ENCODE measurements at places on chromosomes 12 and 14.

DNA sequence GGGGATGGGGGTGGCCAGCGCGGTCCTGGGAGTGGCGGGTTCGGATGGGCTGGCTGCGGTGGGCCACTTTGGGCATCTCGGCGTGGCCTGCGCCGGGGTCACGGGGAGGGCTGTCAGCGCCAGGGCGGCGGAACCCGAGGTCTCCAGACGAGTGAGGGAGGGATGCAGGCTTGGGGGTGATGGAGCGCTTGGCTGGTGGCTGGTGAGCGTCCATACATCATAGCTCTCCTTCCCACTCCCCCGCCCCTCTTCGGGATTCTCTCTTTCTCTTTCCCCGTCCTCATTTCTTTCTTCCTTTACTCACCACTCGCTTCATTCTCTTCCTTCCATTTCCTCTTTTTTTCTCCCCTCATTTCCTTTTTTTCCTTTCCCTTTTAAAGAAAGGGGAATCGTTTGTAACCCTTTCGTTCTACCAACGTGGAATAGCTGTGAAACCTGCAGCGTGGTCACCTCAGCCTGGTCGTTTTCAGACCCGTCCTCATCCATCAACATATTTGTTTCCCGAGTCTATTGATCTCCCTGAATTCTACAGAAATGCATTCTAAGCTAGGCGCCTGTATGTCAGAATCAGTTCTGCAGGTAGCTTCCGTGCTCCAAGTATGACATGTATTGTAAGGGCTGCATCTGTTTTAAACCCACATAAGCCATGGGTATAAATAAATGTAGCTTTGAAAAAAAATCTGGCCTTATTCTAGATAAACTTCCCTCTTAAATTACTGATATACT is 260.3 kb upstream of the E2F7 start:
- DNase-seq, result no peak

GRCh38 chr12:2355198-2355597 is 302.4 kb downstream of the CACNA1C start:
- no peak for DNase-seq

DNA sequence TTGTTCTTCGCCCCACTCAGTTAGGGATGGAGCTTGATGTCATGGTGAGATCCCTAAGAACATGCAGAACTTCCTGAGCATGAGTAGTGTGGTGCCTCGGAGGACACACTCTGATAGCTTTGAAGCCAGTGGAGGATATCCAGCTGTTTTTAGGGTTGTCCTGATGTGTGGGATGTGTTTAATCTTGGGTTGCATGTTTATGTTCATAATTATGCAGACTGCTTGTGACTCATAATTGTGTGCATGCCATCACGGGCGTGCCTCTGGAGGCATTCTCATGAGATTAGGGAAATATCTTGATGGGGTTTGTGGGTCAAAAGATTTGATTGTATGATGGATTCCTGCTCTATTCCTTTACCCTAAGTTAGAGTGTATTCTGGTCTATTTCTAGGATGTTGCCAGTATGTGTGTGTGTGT is 267.4 kb upstream of the PELI2 start:
- no peak for DNase-seq

DNA sequence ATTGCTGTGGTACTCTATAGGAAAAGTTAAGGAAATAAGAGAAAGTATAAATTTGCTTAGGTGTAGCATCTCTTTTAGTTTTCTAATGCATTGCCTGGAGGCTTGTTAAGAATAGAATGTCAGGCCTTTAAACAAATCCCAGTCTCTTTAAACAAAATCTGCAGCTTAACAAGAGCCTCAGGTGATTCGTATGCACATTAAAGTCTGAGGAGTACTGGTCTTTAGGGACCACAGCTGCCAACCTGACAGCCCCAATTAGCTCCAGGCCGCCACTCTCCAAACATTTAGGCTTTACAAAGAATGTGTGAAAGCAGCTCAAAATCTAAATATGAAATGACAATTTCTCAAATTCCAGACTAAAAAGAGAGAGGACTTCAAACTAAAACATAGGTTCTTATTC is 35.7 kb downstream of the PAWR start:
- DNase-seq, result no peak

DNA sequence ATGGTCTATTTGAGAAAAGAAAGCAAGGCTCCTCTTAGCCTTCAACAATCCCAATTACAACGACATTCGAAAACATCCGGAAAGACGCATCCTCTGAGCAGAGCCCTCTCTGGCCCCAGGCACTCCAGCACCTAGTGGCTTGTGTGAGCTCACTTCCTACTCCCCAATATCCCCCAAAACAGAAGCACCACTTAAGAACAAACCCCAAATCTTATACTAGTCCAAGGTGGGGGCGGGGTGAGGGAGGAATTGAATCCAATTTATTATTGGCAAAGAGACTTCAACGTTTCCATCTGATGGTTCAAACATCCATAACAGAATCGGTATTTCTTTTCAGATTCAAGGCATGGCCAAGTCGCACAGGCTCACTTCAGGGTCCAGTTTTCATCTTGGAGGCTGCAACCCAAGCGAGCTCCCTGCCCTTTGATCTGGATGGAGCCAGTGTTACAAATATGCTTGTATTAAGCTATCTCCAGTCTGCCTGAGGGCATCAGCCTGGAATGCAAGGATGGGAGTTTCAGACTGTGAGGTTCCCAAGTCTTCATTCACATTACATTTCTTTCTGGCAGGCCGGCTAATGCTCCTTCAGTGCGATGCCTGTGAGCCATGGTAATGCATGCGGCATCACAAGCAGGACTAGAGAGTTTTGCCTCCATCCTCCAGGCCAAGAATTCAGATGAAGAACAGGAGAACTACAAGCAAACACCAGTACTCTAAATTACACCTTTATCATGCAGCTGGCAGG is 132.5 kb upstream of the FOXN3 start:
- no peak for DNase-seq

DNA sequence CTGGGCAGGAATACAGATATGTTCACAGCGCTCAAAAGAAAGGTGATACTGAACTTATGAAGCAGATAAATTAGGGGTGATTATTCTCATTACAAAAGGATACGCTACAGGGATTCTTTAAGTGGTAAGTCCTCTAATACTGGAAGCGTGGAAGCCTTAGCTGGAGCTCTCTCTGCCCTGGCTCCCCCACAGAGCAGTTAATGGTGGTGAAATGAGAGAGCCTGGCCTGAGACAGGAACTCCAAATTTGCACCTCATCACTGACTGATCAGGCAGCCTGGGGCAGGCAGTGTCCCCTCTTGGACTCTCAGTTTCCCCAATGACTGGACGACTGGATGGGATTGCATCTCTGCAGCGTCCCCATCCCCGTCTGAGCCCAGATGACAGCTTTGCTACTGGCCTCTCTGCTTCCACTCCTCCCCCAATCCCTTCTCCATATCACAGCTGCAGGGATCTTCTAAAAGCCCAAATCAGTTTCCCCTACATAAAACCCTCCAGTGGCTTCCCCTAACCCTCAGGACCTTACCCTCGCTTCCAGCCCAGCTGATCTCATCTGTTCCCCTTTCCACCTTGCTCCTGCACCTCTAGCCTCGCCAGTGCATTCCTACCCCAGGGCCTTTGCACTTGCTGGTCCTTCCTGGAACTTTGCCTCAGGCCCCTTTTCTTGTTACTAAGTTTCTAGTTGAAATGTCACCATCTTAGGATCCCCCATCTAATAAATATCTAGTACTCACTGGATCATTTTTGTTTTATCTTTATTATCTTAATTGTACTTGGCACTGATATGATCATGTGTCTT is 171.7 kb upstream of the LHX5 start:
- DNase-seq, result no peak

DNA sequence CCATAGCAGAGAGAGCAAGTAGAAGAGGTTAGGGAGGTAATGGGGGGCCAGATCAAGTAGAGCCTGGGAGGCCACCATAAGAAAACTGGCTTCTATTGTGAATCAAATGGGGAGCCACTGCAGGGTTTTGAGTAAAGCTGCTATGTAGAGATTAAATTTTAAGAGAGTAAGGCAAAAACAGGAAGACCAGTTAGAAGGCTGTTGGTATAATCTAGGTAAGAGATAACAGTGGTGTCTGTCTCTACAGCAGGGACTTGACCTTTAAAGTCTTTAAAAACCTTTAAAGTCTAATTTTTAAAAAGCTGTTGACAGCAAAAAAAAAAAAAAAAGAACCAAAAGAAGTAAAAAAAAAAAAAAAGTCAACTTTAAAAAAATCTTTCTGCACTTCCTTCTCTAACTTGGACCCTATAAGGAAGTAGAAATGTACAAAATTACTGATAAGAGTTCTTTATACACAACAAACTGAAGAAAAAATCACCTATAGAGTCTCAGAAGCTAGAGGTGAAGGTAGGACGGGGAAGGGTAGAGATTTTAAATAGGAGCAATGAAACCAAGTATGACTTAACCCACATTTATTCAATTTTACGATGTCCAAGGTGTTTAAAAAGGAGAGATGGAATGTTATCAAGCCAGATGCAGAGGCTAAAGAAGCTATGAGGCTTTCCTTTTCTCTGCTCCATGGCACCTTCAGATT is 26.1 kb downstream of the SGPP1 start:
- no peak for DNase-seq

DNA sequence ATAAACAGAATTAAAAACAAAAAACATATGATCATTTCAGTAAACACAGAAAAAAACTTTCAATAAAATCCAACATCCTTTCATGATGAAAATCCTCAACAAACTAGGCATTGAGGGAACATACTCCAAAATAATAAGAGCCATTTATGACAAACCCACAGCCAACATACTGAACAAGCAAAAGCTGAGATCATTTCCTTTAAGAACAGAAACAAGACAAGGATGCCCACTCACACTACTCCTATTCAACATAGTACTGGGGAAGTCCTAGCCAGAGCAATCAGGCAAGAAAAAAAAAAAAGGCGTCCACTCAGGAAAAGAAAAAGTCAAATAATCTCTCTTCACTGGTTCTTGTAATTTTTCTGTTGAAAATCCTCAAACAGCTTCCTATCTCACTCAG is 30.1 kb downstream of the MRPL42 start:
- no peak for DNase-seq

DNA sequence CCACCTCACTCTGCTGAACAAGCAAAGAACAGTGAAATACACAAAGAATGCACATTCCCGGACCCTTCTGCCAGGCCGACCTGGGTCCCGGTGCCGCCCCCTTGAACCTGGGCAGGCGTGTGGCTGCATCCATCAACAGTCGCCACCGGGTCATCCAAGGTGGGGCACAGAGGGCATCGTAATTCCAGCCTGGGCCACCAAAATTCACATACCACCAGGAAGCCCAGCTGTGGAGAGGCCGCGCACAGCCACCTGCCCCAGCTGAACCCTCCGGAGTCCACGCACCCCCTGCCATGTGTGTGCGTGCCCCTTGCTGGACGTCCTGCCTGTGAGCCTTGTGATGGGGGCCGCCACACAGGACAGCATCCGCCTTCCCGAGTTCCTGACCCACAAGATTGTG is 85.7 kb downstream of the NOC4L start:
- no peak for DNase-seq

- no peak for DNase-seq
Observed at GRCh38 chr14:92984896-92985295, 61.9 kb downstream of the CHGA start.

DNA sequence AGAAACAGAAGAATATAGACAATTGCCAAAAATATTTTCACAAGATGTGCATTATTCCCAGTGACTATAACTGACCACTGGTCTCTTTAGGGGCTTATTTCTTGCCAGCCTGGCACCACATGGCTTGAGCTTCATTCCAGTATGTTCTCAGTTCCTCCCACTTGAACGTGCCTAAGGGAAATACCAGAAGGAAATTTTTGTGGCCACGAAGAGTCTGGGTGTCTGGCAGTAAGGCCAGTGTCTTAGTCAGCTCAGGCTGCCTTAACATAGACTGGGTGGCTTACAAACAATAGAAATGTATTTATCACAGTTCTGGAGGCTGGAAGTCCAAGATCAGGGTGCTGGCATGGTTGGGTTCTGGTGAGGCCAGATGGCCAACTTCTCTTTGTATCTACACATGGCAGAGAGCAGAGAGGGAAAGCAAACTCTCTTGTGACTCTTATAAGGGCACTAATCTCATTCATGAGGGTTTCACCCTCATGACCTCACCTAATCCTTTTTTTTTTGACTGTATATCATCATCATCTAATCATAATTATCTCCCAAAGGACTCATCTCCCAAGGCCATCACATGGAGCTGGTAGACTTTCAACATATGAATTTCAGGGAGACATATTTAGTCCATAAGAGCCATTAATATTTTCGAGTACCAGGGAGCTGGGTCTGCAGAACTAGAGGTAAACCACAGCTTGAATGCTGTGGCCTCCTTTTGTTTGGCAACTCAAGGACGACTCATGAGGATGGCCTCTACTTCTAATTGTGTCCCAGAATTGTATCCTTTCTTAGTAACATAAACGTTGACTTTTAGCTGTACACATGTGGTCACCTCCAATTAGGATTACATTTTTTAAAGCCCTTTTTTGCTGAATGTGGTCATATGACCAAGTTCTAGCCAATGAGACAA is 5.1 kb upstream of the SMOC1 start:
- no peak for DNase-seq

DNA sequence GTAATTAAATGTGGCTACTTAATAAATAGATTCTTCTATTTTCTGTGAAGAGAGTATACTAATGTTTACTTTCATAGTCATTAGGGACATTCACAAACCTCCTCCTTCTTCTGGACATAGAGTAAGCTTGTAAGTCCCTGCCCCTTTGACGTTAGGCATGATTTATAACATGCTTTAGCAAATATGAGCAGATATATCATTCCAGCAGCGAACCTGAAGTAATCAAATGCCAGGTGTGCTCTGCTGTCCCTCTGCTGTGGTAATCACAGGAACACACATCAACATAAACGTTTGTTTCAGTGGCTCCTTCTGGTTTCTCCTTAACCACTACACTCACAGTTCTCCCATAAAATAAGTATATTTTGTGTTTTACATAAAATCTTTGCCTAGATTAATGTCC is 961.8 kb downstream of the FLRT2 start:
- no peak for DNase-seq
